ENCODE measurements at places on chromosomes 6 and 20.

DNA sequence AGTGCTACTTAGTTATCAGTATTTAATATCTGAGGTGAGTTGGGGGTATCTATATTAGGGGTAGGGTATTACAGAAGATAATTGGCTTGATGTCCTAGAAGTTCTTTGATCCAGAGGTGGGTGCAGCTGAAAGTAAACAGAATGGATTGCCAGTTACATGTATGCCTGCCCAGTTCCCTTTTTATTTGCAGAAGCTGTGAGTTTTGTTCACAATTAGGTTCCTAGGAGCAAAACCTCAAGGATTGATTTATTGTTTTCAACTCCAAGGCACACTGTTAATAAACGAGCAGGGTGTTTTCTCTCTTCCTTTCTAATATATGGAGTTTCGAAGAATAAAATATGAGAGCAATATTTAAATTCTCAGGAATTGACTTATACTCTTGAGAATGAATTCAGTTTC, 129.0 kb downstream of the SULF2 start:
- no peak for DNase-seq

DNA sequence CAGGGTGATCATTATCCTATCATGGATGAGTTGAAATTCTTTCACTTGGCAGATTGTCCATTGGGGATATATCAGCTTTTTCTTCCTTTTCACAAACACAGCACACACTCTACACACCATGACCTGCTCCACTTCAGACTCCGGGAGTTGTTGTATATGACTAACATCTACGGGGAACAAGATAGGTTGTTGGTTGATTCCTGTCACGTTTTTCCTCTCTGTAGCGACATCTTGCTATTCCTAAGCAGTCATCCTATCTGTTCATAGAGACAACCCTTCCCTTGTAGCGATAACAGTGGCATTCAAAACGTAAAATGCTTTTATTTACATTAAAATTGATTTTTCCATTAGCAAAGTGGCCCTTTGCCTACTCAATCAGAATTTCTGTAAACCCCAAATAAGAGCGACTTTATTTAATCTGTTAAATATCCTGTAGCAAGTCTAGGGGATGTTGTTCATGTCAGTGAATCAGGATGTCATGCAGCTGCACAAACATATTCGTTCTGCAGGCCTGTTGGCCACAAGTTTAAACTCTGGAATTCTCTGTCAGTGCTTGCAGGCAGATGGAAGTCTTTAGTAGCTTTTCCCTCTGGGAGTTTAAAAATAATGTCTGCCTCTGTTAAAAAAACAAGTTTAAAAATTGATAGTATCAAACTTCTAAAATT, 23.1 kb downstream of the PHACTR2 start:
- DNase-seq, result no peak

- DNase-seq, result no peak
Observed at GRCh38 chr6:71190809-71191208, 97.8 kb upstream of the OGFRL1 start.

DNA sequence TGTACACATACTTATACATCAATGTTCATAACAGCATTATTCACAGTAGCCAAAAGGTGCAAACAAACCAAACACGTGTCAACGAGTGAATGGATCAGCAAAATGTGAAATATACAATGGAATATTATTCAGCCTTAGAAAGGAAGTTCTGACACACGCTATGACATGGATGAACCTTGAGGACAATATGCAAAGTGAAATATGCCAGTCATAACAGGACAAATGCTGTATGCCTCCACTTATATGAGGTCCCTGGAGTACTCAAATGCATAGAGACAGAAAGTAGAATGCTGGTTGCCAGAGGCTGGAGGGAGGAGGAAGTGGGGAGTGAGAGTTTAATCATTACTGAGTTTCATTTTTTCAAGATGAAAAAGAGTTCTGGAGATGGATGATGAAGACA, 37.8 kb upstream of the IGF2R start:
- no peak for DNase-seq

- no peak for DNase-seq
Observed at GRCh38 chr6:118200160-118200559, 293.1 kb downstream of the SLC35F1 start.
